ENCODE measurements at places on chromosomes 2 and 18.

- peak; percentile 23 for DNase-seq
These were observed 998 bp downstream of the RNF149 start for GRCh38 chr2:101307503-101307902.

- DNase-seq = no peak
These were observed 41.3 kb downstream of the SCG2 start for GRCh38 chr2:223560749-223561435.

GRCh38 chr2:23692263-23692662 lies 234.7 kb downstream of the ATAD2B start:
- DNase-seq = no peak

DNA sequence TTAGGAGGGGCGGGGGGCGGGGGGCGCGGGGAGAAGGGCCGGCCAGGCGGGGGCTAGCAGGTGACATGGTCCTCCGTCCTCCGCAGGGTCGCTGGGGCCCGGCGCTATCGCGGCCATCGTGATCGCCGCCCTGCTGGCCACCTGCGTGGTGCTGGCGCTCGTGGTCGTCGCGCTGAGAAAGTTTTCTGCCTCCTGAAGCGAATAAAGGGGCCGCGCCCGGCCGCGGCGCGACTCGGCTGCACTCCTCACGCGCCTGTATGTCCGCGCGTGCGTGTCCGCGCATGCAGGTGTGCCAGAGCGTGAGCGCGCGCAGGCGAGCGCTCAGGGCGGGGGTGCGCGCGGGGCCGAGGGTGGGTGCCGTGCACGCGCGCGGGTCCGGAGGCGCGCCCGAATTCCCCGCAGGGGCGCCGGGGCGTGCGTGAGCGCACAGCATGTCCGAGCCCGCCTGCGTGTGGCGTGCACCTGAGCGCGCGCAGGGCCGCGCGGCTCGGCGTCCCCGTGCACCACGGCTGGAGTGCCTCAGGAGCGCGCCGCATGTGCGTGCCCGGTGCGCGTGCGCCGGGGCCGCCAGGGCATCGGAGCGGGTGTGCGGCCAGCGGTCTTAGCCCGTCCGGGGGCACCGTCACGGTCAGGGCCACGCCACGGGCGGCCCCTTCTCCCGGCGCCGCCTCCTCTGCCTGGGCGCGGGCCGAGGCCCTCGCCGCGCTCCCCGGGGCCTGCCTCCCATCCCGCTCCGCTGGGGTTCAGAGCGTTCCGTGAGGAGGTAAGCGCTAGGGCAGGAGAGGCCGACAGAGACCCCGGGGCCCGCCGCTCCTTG lies 6.3 kb downstream of the SNORC start:
- peak; percentile 20 for DNase-seq

DNA sequence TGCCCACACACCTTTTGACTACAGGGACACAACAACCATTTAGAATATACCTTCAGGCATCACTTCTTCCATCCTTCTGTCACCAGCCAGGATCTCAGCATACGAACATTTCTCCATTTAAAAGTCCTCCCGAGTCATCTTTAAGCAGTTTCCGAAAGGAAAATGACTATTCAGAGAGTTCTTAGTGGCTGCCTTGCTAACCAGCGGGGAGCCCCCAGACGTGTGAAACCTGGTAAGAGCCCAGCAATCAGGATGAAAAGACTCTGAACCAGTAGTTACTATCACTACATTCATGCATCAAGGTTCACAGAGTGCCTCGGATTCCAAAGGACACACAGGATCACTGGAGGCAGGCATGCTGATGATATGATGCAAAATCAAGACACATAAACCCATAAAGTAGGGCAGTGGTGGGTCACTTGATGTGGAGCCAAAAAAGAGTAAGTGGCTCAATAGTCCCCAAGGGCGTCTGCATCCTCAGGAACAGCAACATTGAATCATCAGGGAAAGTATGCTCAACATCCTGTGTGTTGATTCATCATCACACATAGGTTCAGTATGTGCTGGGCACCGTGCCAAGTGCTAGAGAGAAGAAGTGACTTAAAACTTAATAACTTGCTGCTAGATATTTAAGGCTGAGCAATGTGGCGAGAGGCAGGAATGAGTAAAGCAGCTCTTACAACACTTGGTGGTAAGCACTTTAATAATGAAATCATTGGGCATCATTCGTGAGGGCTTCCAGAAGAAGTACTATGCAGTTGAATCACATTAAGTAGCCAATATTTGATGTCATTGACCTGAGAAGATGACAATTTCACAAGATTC lies 4.4 kb downstream of the CCL20 start:
- peak; percentile 66 for DNase-seq

- DNase-seq = no peak
These were observed 27.9 kb upstream of the PTMA start for GRCh38 chr2:231680285-231680991.

- DNase-seq = no peak
These were observed 166.7 kb downstream of the MCFD2 start for GRCh38 chr2:46748735-46749531.

- no peak for DNase-seq
These were observed 465.1 kb downstream of the TGIF1 start for GRCh38 chr18:3914833-3915610.

- peak; percentile 38 for DNase-seq
These were observed 37.0 kb upstream of the GRHL1 start for GRCh38 chr2:9914384-9915065.

DNA sequence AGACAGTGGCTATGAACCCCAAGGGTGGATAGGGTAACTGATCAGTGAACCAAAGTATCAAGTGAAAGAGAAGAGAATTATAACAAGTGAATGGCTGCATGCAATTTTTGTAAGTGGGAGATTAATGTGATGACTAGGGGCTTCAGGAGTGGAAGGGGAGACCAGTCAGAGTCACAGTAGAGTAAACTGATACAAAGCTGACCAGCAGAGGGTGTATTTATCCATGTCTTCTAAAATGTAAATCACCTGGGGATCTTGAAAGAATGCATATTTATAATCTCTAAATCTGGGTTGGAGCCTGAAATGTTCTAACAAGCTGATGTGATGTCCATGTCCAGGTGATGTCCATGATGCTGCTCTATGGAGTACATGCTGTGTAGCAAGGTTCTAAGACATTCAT lies 1351.3 kb upstream of the CHAC2 start:
- DNase-seq = no peak

GRCh38 chr2:88067189-88067588 lies 436 bp upstream of the SMYD1 start:
- no peak for DNase-seq

- peak; percentile 2 for DNase-seq
These were observed 54.0 kb upstream of the GPR75 start for GRCh38 chr2:53913721-53914120.

DNA sequence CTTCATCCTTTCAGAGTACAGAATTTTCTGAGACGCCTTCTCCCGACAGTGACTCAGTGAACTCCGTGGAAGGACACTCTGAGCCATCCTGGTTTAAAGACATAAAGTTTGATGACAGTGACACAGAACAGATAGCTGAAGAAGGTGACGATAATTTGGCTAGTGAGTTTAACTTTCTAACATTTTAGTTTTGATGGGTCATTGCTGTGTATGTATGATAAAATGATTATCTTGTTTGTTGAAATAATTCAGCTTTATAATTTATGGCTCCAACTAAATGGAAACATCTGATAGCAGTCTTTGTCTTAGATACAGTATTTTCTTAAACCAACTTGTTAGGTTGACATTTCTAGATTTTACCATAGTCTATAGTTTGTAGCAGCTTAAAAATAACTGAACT lies 38.1 kb downstream of the PIKFYVE start:
- DNase-seq = no peak

DNA sequence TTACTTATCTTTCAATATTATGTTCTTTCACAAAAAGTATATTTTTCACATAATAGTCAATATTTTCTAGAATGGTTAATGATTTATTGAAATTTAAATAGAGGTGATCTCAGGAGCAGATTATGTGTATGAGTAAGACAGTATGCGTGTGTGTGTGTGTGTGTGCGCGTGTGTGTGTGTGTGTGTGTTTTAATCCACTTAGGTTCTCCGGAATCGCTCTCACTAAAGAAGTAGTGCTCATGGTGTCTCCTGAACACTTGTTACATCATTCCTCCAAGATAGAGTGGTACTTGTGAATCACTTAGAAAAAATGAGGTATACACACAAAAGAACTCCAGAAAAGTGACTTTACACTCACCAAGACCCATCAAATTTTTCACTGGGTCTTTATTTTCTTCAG lies 91.0 kb upstream of the KCNH7 start:
- DNase-seq = no peak

- DNase-seq = no peak
These were observed 105.5 kb downstream of the IRS1 start for GRCh38 chr2:226694149-226694548.

DNA sequence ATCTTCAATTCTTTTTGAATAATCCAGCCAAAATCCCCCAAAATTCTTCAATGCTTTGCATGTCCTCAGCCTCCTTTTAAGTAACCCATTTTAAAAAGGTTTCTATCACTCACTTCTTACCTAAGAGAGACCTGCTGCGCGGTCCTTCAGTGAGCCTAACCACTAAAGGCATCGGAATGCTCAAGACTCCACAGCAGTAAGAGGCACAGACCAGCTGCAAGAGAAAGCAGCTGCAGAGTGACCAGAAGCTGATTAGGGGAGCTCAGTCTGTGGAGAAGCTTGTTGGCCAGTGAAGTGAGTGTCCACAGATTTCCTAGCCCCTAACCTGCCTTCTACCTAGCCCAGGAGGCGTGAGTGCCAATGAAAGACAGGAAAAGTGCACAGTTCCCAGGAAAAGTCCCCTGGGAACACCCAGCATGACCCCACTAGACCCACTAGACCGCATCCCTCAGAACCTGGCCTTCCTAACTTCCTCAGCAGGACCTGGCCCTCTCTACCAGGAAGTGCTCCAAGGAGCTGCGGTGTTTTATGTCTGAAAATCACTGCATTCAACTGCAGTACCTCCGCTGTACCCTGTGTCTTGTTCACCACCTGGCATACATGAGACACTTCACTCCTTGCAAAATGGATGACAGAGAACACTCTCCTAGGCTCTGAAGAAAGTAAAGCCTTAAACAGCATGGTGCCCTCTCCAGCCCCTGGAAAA lies 10.1 kb downstream of the MBOAT2 start:
- no peak for DNase-seq

DNA sequence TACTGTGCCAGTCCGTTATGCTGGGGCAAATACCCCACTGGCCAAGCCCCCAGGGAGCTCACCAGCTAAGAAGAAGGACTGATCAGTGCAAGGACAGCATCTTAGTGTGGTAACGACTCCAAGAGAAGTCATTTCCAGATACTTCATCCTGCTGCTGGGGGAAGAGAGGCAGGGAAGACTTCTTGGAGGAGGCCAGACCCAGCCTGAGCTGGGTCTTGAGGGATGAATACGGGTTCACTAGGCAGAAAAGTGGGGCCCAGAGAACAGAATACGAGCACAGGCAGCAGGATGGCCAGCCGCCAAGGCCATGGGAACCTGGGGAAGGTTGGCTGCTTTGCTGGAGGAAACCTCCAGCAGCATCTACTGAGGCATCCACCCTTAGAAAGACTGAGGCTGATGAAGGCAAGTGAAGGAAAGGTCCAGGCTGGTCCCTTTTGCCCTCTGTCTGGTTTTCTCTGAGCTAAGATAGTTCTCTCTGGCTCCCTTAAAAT lies 84.1 kb downstream of the GLI2 start:
- DNase-seq = no peak

Data from activated T-cell treated with anti-CD3 and anti-CD28 coated beads for 24 hours (primary cell).